Epithelial cell of proximal tubule (primary cell): ENCODE measurements at places on chromosomes 4 and X.

- no peak for DNase-seq
Observed at GRCh38 chr4:118839221-118839927, 3.4 kb upstream of the SEC24D start.

- no peak for DNase-seq
Observed at GRCh38 chr4:67929426-67929825, 33.9 kb downstream of the TMPRSS11A start.

DNA sequence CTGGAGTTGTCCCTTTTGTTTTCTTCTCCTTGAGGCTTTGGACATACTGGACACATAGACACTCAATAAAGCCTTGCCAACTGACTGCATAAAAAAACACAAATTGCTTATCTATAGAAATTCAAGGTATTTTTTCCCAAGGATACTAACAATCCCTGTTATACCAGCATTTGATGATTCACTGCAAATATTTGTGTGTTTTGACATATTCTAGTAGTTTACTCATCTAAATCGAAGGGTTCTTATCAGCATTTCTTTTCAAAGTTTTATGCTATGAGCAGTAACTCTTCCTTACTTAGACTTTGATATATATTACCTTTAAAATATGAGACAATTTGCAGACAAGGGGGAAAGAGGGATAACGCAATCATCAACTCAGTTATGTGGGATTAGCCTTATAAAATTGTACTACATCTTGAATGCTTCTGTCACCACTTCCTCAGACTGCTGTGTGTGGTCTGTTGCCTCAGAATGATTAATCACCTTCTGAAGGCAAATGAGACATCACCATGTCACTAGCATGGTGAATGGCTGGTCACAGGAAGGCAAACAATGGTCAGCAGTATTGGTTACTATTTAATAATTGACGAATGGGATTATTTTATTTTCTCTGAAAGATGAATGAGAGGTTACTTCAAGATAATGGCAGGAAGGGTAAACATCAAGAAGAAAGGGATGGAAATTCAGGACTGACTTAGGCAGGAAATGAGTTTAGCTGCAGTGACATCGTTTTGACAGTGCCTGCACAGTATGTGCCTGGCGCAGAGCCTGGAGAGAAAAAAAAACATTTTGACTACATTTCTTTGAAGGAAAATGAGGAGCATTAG lies 544.3 kb upstream of the CNKSR2 start:
- DNase-seq, result peak; percentile 12

GRCh38 chrX:38473701-38474100 lies 87.6 kb upstream of the TSPAN7 start:
- DNase-seq, result no peak

DNA sequence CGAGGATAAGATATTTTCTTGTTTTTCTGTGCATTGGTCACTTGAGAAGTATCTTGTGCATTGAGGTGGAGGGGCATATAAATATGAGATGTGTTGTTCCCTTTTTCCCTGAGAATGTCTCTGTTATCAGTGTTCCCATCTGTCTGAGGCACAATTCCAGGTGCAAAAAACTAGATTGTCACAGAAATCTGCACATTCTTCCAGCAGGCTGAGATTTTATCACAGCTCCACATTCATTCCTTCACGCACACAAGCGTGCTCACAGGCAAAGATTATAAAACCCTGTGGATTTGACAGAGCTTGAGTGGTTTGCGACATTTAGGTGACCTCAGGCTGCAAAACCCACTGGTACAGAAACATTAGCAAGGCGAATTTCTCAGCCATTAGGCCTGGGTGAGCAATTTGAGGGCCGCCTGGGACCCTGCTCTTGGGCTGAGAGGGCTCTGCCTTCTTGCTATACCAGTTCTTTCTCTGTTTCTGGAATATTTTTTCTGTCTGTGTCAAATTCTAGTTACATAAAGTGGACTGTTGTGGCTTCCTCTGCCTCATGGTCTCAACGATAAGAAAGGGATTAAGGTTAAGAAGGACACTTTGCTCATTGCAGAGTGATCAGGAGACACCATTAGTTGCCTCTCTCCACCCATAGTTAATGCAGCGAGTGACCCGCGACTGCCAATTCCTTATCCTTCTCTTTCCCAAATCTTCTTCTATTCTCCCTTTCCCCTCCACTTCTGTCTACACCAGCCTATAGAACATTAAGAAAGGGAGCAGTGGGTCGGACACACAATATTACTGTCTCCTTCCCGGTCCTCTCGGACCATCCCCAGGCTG lies 86.7 kb upstream of the C1QTNF7 start:
- DNase-seq, result no peak

GRCh38 chrX:45274576-45274975 lies 73.9 kb upstream of the DIPK2B start:
- no peak for DNase-seq

GRCh38 chrX:133793626-133794025 lies 191.8 kb downstream of the GPC3 start:
- no peak for DNase-seq

DNA sequence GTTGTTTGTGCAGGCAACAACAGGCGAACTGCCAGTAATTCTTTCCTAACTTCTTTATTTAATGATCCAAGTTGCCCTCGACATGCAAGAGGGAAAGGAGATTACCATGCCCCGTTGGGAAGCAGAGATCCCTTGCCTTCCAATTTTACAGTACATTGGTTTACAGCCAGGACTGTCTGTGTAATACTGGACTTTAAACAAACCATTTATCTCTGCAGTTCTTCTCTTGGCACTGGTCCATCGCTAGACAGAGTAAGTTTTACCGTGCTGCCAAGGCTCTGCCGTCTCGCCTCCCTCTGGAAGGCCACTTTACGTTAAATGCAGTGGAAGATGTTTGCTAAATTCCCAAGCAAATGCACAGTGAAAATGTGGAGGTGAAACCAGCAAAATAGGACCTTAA lies 660.3 kb upstream of the PRKX start:
- DNase-seq, result no peak

DNA sequence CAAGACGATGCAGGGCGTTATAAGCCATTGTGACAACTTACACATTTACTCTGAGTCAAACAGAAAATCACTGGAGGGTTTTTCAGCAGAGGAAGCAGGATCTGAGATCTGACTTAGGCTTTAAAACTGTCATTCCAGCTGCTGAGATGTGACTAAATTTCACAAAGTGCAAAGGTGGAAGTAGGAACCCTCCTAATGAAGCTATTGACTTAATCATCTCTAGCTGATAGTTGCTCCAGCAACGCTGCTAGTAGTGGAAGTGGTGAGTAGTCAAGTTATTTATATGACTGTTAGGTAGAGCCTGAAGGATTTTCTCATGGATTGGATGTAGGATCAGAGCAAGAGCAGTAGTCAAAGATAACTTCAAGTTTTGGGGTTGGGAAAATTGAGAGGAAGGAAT lies 218.6 kb downstream of the GRID2 start:
- DNase-seq, result no peak

- no peak for DNase-seq
Observed at GRCh38 chr4:123786920-123787319, 390.3 kb downstream of the SPRY1 start.

DNA sequence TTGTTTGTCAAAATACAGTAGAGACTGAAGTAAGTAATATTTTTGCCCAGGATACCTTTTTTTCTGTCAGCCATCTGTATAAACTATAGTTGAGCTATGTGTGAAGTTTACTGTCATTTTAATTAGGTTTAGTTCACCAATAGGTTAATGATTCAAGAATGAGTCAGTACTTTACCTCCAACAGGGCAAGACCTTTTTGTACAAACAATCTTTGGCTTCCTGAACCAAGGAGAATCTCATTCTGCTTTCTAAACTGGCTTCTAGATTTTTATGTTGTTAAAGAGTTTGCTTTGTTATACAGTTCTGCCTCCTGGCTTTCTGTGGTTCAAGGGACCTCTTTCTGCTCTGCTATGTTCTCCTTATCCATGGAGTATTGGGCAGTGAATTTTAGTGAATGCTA lies 412.0 kb upstream of the NR3C2 start:
- DNase-seq, result peak; percentile 80

DNA sequence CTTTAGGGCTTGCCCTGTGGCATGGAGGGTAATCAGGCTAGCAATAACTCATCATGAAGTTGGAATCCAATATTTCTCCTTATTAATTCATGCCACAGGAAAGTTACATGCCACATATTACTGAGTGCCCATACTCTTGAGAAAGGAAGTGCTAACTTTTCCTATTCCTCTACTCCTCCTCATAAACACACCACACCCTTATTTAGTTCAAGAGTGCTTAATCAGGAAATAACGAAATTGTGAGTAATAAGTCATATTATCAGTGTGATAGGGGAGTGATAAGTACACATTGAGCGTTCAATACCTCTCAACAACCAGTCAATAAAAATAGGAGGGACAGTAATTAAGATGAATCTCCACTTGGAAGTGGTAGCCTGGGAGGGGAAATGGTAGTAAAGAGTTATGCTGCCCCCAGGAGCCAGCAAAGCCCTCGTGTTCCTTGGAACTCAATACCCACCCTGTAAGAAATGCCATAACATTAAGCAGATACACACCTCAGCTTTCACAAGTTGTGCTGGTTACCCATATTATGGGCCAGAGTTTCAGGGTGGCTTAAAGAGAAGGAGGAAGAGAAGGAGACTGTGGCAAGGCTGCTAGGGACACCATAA lies 410.0 kb upstream of the NR3C2 start:
- no peak for DNase-seq

DNA sequence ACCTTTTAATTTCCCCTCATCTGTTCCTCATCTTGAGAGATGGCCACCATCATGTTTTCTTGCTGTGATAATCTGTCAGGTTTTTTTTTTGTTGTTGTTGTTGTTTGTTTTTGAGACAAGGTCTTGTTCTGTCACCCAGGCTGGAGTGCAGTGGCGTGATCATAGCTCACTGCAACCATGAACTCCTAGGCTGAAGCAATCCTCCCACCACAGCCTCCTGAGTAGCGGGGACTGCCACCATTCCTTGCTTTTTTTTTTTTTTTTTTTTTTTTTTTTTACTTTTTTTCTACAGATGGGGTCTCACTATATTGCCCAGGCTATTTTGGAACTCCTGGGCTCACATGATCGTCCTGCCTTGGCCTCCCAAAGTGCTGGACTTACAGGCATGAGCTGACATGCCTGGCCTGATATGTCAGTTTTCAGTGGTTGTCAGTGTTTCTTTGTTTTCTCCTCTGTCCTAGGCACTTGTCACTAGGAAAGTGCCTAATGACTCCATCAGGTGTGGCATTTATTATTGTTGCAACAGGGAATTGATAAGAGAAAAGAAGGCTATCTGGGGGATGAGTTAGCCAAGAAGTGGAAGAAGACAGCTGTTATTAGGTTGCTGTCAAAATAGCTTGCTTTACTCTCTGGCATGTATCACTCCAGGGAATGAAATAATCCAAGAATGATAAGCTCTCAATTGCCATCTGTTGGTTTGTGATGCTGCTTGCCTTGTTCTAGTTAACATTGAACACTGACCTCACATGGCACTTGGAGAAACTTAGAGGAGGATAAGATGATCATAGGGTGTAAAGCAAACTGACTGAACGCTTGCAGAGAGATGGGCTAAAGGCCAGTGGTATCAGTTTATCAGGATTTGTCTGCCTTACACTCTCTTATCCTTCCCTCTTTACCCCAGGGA lies 41.7 kb downstream of the TMEM164 start:
- DNase-seq, result no peak

GRCh38 chr4:53559021-53559620 lies 32.2 kb downstream of the LNX1 start:
- DNase-seq, result no peak

- DNase-seq, result no peak
Observed at GRCh38 chr4:88646528-88647280, 50.9 kb downstream of the NAP1L5 start.

DNA sequence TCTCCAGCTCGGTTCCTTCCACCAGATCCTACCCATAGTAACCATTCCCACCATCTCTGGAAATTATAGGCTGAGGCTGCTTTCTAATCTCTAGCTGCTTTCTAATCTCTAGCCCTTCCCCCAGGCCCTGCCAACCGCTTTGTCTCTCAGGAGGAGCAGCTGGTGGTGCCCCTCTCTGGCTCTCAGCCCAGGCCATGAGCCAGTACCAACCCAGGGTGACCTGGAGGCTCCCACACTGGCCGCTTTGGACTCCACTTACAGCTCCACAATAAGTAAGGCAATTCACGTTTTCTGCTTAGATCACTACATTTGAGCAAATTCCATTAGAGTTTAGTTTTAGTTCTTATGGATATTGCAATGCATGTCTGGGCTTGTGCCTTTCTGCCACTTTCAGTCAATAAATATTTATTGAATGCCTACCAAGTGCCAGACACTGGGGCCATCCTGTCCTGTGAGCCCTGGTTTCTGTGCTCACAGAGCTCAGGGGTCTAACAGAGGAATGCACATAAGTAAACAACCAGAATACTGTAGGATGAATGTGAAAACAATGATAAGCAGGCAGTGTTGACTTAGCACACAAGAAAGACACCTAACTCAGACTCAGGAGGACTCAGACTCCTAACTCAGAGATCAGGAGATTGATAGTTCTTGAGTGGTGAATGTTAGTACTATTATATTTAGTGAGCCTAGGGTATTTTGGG lies 38.9 kb downstream of the SMC1A start:
- no peak for DNase-seq
